Right lobe of liver (tissue), 6 donors: ENCODE measurements at places on chromosomes 3 and 15.

- peak; percentile 51 for DNase-seq
These were observed 69.5 kb downstream of the KLF15 start for GRCh38 chr3:126287536-126288241.

DNA sequence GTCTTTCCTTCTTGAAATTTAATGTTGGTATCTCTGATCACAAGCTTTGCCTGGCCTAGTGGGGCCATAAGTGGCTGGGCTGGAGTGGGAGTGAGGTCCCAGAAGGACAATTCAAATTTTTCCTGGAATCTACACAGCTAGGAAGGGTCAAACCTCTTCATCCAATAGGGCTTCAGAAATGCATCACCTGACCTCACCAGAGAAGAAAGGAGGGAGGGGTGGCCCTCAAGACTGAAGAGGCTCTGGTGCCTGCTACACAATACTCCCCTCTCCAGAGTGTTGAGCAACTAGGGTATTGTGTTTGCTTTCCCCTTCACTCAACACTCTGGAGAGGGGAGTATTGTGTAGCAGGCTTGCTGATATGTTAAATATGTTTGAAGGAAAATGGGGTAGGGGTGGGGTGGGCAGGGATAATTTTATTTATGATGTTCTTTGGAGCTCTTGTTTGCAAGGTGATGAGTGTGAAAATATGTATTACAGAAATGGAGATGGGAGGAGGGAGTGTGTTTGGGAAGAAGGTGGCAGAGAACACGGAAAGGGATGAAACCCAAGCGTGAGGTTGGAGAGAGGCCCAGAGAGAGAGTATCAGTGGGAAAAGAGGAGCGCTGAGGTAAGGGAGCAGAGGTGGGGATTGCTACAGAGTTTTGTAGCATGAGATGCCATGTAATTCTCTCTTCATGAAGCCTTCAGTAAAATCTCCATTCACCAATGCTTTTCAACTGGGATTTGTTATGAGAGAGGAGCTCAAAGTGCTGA, 5.7 kb upstream of the KLHL24 start:
- no peak for DNase-seq

- DNase-seq: no peak
These were observed 549.5 kb downstream of the DIPK2A start for GRCh38 chr3:144521131-144521530.

GRCh38 chr15:77500989-77501388, 80.3 kb downstream of the HMG20A start:
- DNase-seq: no peak

GRCh38 chr15:51366920-51367319, 25.5 kb downstream of the GLDN start:
- DNase-seq: no peak
